Omental fat pad (tissue), 4 donors: ENCODE measurements at places on chromosomes 2 and 18. TPM values are rescaled to one million over a fixed set of nuclear protein-coding genes. Genes with fewer than 3 reads are reported as not detected.

DNA sequence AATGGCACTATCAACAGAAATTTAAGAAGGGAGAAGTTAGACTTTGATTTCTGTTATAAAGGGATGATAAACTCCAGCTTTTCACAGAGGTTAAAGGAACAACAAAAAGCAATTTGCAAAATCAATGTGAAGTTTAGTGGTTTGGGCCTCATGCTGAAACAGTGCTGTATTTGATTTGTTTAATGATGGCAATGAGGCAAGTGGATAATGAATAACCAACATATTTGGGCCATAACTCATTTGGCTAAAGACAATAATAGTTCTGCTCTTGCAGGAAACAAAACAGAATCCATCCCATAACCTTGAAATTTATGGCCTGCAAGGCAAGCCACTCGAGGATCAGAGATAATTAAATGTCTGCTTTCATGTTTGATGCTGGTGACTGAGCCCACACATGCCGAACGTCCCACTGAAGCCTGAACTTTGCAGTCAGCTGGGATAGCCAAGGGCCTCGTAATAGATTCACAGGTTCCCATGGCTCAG, 56.5 kb downstream of the TPGS2 start:
- DNase-seq = no peak

- DNase-seq = no peak
Measured at GRCh38 chr2:240886023-240886565, 9.9 kb downstream of the MAB21L4 start.

DNA sequence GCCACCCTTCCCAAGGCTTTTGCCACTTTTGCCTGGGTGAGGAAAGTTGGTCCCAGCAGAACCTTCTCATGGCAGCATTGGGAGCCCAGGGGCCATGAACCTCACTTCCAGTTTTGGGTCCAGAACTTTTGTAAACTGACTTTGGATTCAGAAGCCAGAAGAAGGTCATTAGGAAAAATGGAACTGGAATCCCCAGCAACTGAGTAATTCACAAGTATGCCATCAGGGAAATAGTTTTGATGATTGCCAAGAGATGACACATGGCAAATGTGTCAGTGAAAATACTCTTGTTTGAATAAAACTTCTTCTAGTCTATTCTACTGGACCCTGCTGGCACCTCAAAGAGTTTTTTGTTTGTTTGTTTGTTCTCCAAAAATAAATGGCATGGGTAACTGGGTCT, 203.7 kb downstream of the SETBP1 start:
- DNase-seq = no peak

- no peak for DNase-seq
Measured at GRCh38 chr2:121450301-121450700, 80.4 kb upstream of the RNU4ATAC start.

- DNase-seq = no peak
Measured at GRCh38 chr2:241922411-241922810, 52.9 kb downstream of the RTP5 start.

DNA sequence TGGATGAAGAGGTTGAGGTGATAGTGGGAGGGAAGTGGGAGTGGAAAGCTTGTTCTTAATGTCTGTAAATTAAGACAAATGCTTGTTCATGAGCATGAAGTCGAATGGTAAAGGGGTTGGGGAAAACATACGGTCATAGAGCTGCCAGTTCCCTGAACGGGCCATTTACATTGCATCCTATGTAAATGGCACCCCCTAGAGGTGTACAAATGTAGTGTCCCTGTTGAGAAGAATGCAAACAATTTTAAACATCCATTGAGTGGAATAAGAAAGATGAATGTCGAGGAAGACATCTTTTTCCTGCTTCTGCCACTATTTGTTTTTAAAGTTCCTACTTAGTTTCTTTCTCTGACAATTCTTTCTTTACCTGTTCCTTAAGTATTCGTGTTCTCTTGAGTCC, 155.7 kb downstream of the RDH14 start:
- no peak for DNase-seq

GRCh38 chr2:144330951-144331673, 188.8 kb downstream of the ZEB2 start:
- no peak for DNase-seq

- no peak for DNase-seq
Measured at GRCh38 chr2:220373878-220374277, 746.4 kb downstream of the SLC4A3 start.

- no peak for DNase-seq
Measured at GRCh38 chr18:78558948-78559347, 420.7 kb upstream of the SALL3 start.

Gene AQP4
- not detected for total RNA-seq

Gene ESCO1
- total RNA-seq = 11.9 TPM

Gene ATF2
- total RNA-seq = 66.8 TPM

Gene SLC11A1
- total RNA-seq = 218 TPM
